AG09319 (cell line): ENCODE measurements at places on chromosomes 12 and 14.
A peak's percentile ranks its signal among the peaks of the same experiment; 100 is the strongest.

- DNase-seq, result no peak
These were observed 54.9 kb downstream of the ATF7 start for GRCh38 chr12:53571295-53571694.

GRCh38 chr12:109219938-109220337 is 89.1 kb downstream of the FOXN4 start:
- no peak for DNase-seq

GRCh38 chr12:109462868-109463692 is 14.0 kb downstream of the KCTD10 start:
- DNase-seq, result peak; percentile 97

DNA sequence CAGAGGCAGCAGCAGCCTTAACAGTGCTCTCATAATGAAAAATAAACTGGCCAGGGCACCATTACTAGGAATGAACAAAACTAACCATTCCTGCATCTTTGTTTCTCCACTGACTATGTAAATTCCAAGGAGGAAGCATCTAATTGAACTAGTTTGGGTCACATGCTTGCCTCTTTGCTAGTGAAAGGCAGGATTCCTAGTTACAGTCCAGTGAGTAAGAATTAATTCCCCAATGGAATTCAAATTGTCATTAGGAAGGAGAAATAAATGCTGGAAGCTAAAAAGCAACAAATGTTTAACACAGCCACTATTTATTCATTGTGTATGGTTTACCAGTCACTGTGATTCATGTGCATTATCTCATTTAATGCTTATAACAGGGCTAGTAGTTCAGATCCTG is 316.0 kb downstream of the CCDC91 start:
- no peak for DNase-seq

GRCh38 chr12:45473636-45474035 is 255.9 kb upstream of the ARID2 start:
- no peak for DNase-seq

GRCh38 chr12:131617596-131618302 is 93.1 kb upstream of the SFSWAP start:
- DNase-seq, result no peak

DNA sequence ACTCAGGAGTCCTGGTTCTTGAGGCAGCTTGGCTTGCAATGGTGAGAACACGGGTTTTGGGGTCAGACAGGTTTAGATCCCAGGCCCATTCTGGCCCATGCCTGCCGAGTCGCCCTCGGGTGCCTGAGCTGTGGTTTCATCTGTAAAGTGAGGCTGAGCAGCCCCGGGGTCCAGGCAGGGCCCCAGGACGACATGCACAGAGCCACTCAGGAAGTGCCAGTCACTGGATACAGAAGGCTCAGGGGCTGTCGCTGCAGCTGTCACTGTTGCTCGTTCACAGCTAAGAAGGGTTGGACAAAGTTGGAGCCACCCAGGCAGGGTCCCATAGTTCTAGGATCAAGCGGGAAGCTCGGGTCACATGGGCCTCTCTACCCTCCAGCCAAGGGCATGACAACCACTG is 403.1 kb downstream of the BCL11B start:
- no peak for DNase-seq

GRCh38 chr12:54304187-54304810 is 3.5 kb upstream of the NFE2 start:
- no peak for DNase-seq

- no peak for DNase-seq
These were observed 26.4 kb downstream of the CLSTN3 start for GRCh38 chr12:7156259-7157197.

DNA sequence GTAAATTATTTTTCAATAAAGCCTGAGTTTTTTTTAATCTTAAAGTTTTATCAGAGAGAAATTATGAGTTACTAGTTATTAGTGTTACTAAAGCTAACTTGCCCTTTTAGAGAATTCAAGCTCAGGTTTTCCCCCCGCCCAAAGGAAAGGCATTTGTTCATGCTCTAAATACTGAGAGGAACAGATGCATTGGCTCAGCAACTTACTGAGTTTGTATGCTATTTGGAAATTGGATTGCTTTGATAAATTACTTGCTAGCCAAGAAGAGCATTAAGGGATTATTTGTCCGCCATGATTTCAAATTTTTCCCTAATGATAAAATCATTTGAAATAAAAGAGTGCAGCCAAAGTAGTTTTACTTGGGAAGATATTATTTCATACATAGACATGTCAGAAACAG is 149.4 kb downstream of the METTL25 start:
- DNase-seq, result no peak

DNA sequence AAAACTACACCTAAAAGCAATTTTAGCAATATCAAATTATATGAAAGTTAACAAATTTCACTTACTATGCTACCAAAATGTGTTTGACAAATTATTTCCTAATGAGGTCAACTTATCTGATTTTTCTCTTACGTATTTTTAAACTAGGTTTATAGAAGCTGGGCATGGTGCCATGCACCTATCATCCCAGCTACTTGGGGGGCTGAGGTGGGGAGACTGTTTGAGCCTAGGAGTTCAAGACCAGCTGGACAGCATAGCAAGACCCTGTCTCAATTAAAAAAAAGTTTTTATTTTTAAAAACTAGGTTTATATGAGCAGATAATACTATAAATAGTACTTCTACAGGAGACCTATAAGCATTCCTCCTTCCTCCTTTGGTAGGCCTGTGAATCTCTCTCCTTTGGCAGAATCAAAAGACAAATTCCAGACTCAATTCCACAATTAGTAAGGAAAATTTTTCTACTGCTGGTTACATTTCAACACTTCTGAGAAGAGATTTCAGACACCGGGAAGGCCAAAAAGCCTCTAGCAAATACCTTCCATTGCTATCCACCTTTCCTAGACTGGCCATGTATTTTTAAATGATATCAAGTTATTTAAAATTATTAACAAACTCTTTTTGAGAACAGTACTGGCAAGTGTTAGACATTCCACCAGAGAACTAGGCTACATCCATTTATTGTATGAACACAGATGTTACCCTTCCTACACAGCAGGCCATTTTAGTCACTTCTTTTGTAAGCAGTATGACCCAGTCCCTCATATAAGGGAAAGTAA is 34.4 kb downstream of the CDK17 start:
- DNase-seq, result no peak

DNA sequence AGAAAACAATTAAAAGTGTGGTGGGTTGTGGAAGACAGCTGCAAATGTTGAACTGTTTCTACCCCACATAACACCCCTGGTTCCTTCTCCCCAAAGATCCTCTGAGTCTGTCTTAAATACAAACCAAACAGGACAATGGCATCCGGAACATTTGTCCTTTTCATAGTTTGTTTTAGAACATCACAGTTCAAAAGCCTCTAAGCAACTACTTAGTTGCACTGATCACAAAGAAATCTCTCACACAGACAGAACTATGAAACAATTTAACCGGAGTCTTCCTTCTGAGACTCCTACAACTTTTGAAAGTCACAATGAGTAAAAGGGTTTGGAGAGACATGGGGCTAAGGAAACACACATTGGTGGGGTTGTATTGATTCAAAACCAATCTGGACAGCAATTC is 125.6 kb downstream of the SLC25A21 start:
- no peak for DNase-seq

DNA sequence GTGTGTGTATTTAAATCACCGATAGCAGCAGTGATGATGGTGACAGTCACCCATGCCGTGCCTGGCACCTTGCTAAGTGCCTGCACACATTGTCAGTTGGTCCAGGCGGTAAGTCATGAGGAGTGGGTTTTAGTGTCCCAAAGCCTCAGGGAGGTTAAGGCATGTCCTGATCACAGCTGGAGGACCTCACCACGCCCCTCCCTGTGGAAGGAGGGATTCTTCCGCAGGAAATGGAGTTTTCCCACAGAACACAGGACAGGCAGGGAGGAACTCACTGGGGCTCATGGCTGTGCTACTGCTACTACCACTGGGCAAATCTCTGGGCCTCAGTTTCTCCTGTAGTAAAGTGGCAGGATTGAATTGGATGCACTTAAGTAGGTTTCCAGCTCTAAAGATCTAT is 142.3 kb downstream of the CACNA1C start:
- DNase-seq, result no peak

GRCh38 chr14:104582662-104583061 is 3.1 kb downstream of the C14orf180 start:
- no peak for DNase-seq
